ENCODE measurements at places on chromosomes 16 and 17.

GRCh38 chr16:80693553-80693952 is 110.8 kb downstream of the CDYL2 start:
- DNase-seq = no peak

DNA sequence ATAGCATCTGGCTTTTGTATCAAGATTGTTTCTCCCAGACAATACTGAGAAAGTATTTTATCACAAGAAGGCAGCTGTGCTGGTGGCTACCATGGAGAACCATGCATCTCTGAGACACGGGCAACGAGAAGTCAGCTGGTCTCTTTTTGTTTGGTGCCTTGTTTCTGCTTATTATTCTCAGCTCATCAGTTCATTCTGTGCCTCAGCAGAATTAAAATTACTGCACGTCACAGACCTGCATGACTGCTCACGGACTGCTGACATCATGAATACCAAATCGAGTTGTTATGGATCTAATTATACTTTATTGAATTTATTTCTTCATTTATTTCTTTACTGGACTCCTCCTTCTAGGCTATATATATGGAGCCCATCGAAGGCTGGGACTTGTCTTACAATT is 19.0 kb upstream of the PMP22 start:
- DNase-seq = no peak

GRCh38 chr17:28415886-28416285 is 9.9 kb upstream of the SLC46A1 start:
- no peak for DNase-seq

DNA sequence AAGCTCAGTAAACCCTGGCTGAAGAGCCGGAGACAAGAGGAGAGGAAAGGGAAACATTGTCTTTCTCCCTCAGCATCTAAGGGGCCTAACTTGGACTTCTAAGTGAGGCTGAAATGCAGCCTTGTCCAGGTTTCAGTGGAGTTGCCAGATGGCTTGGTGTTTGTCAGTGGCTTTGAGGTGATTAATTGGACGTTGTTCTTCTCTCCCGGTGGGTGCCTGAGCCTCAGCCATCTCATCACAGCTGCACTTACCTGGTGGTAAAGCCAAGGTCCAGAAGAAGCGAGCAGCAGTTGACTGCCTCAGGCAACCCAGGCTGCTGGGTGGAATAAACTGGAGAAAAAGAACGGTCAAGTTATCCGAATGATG is 202.2 kb upstream of the NLRP1 start:
- DNase-seq = no peak

- peak; percentile 98 for DNase-seq
Measured at GRCh38 chr17:48121923-48122664, 14.5 kb downstream of the SNX11 start.

- no peak for DNase-seq
Measured at GRCh38 chr17:49505854-49506253, 10.8 kb downstream of the NGFR start.

GRCh38 chr17:31320791-31321190 is 631 bp downstream of the EVI2A start:
- no peak for DNase-seq

- no peak for DNase-seq
Measured at GRCh38 chr16:22638393-22639206, 127.9 kb downstream of the NPIPB5 start.

- no peak for DNase-seq
Measured at GRCh38 chr16:48393485-48394354, 8.5 kb upstream of the SIAH1 start.

- DNase-seq = no peak
Measured at GRCh38 chr17:62596662-62597061, 30.8 kb upstream of the MRC2 start.

GRCh38 chr17:31394544-31394943 is 3.1 kb downstream of the RAB11FIP4 start:
- DNase-seq = no peak

DNA sequence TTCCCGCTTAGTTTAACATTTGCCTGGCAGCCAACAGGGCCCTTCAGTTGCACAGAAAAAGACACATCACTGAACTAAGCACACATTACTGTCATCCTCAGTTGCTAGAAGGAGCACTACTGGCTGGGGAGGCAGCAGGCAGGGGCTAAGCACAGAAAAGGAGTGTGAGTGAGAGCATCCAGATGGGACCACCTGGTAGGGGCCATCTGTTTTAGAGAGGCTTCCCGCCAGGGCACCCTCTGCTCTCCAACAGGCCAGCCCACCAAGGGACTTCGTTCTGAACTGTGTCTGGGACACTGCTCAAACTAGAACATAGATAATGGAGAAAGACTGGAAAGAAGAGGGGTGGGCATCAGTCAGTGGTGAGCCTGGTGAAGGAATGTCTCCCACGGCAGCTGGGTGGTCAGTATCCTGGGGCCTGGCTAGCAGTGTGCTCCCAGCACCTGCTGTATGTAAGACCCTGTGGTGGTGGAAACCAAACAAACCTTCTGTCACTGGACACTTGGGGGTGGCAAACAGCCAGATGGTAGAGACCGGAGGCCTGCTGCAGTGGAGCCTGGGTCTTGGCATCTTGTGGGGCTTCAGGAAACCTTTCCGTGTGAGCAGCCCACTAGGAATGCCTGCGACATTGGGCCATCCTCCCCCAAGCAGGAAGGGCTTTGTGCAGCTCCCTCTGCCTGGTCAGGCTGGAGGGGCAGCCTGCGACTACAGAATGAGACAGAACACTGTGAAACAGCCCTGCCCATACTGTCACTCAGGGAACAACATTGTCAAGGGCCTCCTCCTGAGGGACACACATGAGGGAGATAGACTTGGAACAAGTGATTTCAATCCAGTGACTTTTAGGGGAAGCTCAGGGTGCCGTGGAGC is 12.8 kb upstream of the RANGRF start:
- DNase-seq = no peak

DNA sequence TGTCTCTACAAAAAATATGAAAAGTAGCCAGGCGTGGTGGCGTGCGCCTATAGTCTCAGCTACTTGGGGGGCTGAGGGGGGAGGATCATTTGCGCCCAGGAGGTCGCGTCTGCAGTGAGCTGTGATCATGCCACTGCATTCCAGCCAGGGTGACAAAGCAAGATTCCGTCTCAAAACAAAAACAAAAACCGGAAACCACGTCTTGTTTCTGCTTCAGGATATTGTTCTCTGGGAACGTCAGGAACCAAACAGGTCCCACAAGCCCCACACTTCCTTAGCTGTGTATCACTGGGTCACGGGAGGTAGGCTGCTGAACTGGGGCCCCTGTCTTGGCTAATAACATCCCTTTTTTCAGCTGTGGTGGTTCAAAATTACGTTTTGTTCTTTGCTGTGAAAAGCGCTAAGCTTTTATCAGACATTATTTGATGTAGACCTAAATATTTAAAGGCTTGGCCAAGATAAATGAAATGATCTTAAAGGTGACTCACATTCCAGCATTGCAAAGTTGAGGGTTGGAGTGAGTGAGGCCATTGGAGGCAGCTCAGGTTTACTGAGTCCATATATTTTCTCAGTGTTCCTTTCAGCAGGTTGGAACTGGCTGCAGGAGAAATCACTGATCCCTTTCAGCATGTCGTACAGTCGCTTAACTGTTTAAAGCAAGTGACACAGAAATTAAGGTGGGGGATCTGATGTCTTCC is 16.4 kb upstream of the SEC14L1 start:
- no peak for DNase-seq

GRCh38 chr17:46929413-46929812 is 6.5 kb downstream of the GOSR2 start:
- no peak for DNase-seq

DNA sequence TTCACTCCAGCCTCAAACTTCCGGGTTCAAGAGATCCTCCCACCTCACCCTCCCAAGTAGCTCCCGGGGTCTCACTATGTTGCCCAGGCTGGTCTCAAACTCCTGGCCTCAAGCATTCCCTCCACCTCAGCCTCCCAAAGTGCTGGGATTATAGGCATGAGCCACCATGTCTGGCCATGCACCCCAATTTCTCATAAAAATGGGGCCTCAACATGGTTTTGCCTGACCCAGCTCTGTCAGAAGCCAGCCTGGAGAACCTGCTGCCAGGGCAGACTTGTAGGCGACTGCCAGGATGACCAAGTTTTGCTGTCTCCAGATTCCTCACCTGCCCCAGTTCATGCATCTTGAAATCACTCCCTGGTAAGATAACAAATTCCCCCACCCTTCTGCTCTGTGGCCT is 82.9 kb downstream of the AIPL1 start:
- DNase-seq = no peak

- DNase-seq = no peak
Measured at GRCh38 chr17:73338050-73338521, 26.3 kb upstream of the CDC42EP4 start.

- no peak for DNase-seq
Measured at GRCh38 chr16:85901773-85902365, 2.9 kb downstream of the IRF8 start.

DNA sequence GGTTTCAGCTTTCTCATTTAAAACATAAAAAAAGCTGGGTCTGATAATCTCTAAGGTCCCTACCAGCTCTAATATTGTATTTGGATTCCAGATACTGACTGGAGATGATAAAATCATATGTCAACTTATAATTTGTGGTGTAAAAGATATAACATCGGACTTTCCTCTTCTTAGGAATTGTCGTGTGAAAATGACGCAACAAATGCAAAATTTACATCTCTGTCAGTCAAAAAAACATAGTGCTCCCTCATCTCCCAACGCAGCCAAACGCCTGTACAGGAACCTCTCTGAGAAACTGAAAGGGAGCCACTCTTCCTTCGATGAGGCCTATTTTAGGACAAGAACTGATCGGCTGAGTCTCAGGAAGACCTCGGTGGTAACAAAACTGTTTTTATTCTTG is 197.3 kb downstream of the ANKFN1 start:
- no peak for DNase-seq

DNA sequence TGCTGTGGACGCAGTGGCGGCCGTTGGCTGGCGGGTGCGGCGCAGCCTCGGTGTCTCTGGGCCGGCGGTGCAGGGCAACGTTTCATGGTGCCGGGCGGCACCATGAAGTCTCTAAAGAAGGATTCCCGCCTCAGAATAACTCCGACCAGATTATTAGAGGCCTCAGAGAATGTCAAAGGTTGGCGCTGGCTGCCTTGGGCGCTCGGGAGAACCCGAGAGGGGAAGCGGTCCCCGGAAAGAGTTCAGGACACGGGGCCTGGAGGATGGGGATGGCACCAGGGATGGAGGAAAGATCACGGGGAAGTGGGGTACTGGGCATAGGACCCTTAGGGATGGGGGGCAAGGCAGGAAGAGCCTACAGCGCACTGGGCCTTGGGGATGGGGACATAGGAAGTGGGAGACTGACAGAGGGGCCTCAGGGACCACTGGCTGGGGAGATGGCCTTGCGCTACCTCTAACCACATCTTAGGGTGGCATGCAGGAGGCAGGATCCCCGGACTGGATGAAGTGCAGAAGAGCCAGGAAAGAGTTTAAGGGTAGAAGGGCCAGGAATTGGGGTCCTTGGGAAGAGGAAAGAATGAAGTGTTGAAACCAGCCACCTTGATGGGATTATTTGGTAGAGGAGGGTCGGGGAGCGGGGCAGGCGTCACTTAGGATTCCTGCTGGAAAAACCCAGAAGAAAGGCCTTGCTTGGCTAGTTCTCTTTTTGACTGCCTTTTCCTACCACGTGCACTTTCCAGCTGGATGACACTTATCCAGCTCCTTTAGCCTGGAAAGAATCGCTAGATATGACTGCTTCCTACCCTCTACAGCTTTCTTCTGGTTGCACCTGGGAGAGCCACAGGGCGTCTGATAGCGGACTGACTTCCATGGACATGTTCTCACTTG is 578 bp downstream of the MYCBPAP start:
- DNase-seq = no peak

- DNase-seq = no peak
Measured at GRCh38 chr17:58520843-58521430, 6.5 kb upstream of the MTMR4 start.

- no peak for DNase-seq
Measured at GRCh38 chr16:50699326-50700159, 6.1 kb downstream of the NOD2 start.

DNA sequence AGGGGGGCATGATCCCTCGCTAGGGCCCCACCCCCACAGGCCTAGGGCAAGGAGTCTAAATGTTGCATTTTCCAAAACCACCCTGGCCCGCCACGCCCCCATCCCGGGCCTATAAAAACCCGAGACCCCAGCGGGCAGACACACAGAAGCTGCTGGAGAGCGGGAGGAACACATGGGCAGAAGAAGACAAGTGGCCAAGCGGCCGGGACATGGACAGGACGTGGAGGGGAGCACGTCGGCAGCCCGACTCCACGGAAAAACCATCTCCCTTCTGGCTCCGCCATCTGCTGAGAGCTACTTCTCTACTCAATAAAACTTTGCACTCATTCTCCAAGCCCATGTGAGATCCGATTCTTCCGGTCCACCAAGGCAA is 34.1 kb upstream of the ENPP7 start:
- no peak for DNase-seq

DNA sequence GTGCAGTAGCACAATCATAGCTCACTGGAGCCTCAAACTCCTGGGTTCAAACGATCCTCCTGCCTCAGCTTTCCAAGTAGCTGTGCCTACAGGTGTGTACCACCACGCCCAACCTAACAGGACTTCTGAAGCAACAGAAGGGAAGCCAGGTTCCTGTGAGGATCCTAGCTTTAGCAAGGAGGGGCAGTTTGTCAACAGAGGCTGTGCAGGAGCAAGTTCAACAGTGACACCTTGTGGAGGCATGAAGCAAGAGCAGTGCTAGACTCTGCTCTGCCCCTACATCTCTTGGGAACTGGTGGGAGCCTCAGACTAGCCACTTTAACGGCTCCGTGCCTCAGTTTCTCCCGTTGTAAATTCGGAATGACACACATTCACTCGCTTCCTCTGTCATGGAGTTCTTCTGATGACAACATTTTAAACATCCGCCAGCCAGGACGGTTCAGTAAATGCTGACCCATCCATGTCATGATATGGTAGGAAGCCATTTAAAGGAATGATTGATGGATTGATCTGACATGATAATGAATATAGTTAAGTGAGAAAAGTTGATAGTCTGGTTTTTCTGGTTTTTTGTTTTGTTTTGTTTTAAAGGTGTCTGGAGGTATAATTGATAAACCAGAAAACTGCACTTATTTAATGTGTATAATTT is 218.7 kb downstream of the MRTFB start:
- no peak for DNase-seq

- DNase-seq = peak; percentile 78
Measured at GRCh38 chr16:68737046-68737729, at the start of gene CDH1. CDH1 (plus strand) TSS chr16:68737292; CDS start chr16:68737416, 124 bp downstream.

DNA sequence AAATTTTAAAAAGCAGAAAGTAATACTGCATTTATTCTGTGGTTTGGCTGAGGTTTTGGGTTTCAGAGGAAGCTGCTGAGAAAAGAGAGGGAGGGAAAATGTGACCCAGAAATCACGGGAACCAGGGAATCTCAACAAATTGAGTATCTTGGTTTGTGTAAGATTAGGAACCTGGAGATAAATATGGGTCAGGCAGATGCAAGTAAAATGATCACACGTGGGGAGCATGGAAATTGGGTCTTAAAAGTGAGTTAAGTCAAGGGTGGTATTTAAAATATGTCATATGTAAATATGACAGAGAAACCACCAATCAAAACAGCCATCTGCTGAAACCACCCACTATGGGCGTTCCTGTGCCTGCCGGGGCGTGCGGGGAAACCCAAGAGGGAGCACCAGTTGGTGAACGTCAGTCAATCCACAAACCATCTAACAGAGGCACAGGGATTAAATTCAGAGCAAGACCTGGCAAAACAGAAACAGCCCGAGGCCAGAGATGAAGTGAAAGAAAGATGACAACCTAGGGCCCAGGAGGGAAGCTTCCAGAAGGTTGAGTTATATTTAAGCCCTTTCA is 33.4 kb downstream of the CDH13 start:
- DNase-seq = no peak

Data from NCI-H510A treated with DMSO at 0.1 percent for 48 hours (cell line).